ENCODE measurements at places on chromosomes 4 and X. TPM values are rescaled to one million over a fixed set of nuclear protein-coding genes. Genes with fewer than 3 reads are reported as not detected.

DNA sequence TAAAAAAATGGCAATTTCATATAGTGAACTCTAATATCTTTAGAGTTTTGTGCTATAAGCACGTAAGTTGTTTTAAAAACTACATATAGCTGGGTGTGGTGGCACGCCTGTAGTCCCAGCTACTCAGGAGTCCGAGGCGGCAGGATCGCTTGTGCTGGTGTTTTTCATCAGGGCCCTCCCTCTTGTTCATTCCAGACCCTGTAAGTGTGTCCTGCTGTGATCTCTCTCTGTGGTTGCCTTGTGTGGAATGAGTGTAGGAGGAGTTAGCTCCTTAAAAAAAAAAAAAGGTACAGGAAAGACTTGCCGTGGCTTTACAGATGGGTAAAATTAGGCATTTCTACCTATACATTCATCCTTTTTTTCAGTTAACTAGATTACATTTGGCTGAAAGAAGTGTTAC lies 35.4 kb downstream of the RBBP7 start:
- H3K4me1 ChIP-seq: no peaks in the 10 kb centered on the region
- DNase-seq: no peak

DNA sequence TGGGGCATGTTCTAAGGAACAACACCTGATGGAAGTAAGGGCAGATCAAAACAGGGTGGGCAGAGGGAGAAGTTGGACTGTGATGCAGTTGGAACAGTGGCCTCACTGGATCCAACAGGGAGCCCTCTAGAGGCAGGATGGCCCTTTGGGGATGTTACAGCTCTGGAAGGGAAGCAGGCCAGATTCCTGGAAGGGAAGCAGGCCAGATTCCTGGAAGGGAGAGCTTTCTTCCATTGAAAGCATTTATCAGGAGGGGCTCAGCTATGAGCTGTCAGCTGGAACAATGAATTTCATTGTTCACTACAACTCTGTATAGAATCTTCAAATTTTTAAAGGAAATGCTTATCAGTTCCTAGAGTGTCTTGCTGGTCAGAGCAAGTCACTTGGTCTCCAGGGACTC lies 17.7 kb downstream of the IL15 start:
- H3K4me1 ChIP-seq: peaks cover 30% of the 10 kb centered on the region
- no peak overlapping the region for H3K27ac ChIP-seq
- no peak for DNase-seq
- H3K4me3 ChIP-seq: no peak overlapping the region

DNA sequence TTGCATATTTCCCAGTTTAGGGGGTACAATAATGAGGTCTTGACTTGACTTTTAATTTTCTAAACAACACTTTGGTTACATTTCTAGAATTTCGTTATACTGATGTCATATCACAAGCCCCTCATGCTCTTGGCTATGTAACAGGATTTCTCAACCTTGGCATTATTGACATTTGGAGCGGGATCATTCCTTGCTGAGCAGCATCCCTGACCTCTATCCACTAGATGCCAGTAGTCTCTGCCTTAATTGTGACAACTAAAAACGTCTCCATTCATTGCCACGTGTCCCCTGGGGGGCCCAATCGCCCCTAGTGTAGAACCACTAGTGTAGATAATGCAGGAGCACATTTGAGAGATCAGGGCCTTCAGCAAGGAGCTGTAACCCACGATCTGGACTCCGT lies 234.2 kb upstream of the MID1 start:
- no peaks in the 10 kb centered on the region for H3K4me1 ChIP-seq
- no peak overlapping the region for H3K4me3 ChIP-seq
- H3K27ac ChIP-seq: no peak overlapping the region

DNA sequence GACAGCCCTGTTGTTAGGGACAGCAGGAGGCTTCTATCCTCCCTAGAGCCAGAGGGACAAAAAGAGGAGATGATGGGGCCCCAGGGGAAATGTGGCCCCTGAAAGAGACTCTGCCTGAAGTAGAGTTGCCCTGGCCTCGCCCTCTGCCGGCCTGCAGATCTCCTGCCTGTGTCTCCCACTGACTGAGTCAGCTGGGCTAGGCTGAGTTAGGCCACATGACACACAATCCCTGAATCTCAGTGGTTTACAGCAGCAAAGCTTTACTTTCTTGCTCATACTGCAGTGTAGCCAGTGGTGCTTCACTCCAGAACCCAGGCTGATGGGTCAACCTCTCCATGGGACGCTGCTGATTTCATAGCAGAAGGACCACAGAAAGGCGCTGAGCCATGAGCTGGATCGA lies 23.5 kb downstream of the DRD5 start:
- DNase-seq: no peak
- H3K4me3 ChIP-seq: no peak overlapping the region
- no peak overlapping the region for H3K27ac ChIP-seq
- H3K27me3 ChIP-seq: no peaks in the 10 kb centered on the region
- H3K36me3 ChIP-seq: no peaks in the 10 kb centered on the region

GRCh38 chr4:7430965-7431695 lies 3.6 kb downstream of the PSAPL1 start:
- no peaks in the 10 kb centered on the region for H3K27me3 ChIP-seq
- H3K4me3 ChIP-seq: no peak overlapping the region
- H3K27ac ChIP-seq: no peak overlapping the region
- H3K4me1 ChIP-seq: no peaks in the 10 kb centered on the region

DNA sequence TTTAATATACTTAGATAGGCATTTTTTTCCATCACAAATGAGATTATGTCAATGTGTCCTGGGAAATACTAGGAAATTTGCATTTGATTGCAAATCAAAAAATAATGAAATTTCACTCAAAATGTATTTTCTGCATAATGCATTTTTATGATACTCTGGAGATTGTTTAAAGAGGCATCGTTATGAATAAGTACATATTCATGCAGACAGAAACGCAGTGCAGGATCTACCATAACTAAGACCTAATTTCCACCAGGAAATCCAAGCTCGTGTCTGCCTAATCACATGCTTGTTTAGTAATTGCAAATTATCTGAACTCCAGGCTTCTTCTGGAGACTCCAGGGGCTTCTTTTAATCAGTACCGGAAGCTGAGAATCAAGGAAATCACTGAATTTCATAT lies 163.5 kb upstream of the MXRA5 start:
- H3K27me3 ChIP-seq: no peaks in the 10 kb centered on the region
- H3K27ac ChIP-seq: no peak overlapping the region
- no peaks in the 10 kb centered on the region for H3K4me1 ChIP-seq
- no peak overlapping the region for H3K4me3 ChIP-seq
- no peaks in the 10 kb centered on the region for H3K36me3 ChIP-seq
- no peak for DNase-seq

- H3K27ac ChIP-seq: no peak overlapping the region
- H3K27me3 ChIP-seq: no peaks in the 10 kb centered on the region
- DNase-seq: no peak
- H3K4me3 ChIP-seq: no peak overlapping the region
- no peaks in the 10 kb centered on the region for H3K36me3 ChIP-seq
- H3K4me1 ChIP-seq: no peaks in the 10 kb centered on the region
Measured at GRCh38 chrX:23631136-23631535, 36.2 kb upstream of the PRDX4 start.

GRCh38 chr4:10803713-10804343 lies 119.3 kb upstream of the CLNK start:
- H3K4me1 ChIP-seq: no peaks in the 10 kb centered on the region
- H3K36me3 ChIP-seq: no peaks in the 10 kb centered on the region
- DNase-seq: no peak
- H3K27me3 ChIP-seq: no peaks in the 10 kb centered on the region

GRCh38 chr4:36841583-36842326 lies 402.8 kb upstream of the NWD2 start:
- H3K27me3 ChIP-seq: no peaks in the 10 kb centered on the region
- no peak overlapping the region for H3K4me3 ChIP-seq
- H3K27ac ChIP-seq: no peak overlapping the region
- no peaks in the 10 kb centered on the region for H3K36me3 ChIP-seq
- no peak for DNase-seq

DNA sequence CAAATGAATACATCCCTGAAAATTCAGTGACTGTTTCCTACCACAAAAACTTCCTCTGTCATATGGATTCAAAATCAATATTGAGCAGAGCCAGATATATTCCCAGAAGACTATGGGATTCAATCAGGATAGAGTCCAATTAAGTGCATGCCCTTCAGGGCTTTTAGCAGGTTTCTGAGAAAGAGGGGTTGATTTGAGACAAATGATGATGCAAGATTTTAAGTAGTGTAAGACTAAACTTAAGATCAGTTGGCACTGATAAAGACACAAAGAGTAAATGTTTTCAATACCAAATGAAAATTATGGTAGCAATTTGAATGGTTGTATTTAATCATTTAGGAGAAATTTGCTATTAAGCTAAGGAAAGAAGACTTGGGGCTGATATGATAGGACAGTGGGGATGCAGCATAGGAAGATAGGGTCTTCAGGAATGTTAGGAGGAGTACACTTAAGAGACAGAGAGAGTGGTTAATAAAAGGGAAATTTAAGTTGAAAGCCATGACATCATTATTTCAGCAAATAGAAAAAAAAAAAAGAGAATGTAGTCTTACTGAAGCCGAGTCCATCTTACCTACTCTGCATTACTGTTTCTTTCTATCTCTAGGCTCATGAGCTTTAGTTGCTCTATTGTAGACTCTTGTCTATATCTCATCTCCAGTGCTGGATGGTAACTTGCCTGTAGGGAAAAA lies 32.0 kb upstream of the XK start:
- H3K27ac ChIP-seq: no peak overlapping the region
- no peaks in the 10 kb centered on the region for H3K27me3 ChIP-seq

The FREM3 gene
- total RNA-seq: not detected

The DSPP gene
- total RNA-seq: not detected

The SAGE1 gene
- total RNA-seq: not detected

The SFRP2 gene
- 9.9 TPM for total RNA-seq

The MAGEA11 gene
- not detected for total RNA-seq

The ASB12 gene
- total RNA-seq: not detected

The CABS1 gene
- total RNA-seq: not detected

The TEX13C gene
- 0.21 TPM for total RNA-seq

The IL21 gene
- not detected for total RNA-seq

Measured in tibial nerve (tissue), 4 donors.